Right forelimb (tissue), 1 donor: ENCODE measurements at places on chromosomes 16 and 17.

GRCh38 chr17:32398946-32399345, 45.4 kb upstream of the PSMD11 start:
- no peak for DNase-seq

DNA sequence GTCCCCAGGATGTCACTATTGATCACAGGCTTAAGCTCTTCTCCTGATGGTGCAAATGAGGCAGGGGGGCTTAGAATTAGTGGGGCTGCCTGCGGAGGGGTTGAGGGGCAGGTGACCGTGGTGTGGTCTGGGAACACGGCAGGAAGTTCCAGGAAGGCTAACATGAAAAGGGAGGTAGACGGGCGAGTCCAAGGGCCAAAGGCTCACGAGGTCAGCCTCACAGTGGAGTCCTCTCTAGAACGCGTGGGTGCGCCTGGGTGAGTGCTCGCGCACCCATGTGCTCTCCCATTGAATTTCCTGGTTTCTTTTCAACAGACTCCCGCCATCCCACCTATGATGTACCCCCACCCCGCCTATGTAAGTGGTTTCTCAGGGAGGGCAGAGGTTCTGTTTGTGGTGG, 15.2 kb downstream of the LGALS9 start:
- no peak for DNase-seq

DNA sequence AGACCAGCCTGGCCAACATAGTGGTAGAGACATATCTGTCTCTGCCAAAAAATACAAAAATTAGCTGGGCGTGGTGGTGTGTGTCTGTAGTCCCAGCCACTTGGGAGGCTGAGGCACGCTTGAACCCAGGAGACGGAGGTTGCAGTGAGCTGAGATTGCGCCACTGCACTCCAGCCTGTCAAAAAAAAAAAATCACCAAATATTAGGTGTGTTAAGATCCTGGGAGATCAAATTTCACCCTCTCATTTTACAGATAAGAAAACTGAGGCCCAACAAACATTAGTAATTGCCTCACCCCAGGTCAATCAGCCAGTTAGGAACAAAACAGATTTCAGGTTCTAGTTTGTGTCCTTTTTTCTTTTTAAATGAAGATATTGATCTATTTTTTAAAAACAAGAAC, 116.7 kb downstream of the MSI2 start:
- no peak for DNase-seq

- no peak for DNase-seq
These were observed 20.3 kb downstream of the CHMP6 start for GRCh38 chr17:81011951-81012350.

- no peak for DNase-seq
These were observed 266.6 kb upstream of the EEF2KMT start for GRCh38 chr16:5364186-5364585.

DNA sequence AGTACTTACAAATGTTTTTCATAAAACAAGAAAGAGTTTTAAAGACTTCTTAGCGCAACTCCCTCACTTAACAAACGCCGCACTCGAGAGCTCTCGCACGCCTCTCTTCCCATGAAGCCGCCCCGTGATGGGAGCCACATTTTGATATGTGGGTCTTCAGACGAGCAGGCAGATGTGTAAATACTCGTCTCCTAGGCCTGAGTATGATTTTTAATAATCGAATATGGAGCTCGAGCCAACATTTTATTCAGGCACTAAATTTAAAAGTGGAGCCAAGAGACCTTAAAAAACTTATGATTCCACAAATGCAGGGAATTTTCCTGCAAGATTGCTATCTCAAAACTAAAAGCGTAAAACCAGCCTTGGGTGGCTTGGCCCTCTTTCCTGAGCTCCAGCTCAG, 55.4 kb downstream of the IRX6 start:
- DNase-seq, result no peak

DNA sequence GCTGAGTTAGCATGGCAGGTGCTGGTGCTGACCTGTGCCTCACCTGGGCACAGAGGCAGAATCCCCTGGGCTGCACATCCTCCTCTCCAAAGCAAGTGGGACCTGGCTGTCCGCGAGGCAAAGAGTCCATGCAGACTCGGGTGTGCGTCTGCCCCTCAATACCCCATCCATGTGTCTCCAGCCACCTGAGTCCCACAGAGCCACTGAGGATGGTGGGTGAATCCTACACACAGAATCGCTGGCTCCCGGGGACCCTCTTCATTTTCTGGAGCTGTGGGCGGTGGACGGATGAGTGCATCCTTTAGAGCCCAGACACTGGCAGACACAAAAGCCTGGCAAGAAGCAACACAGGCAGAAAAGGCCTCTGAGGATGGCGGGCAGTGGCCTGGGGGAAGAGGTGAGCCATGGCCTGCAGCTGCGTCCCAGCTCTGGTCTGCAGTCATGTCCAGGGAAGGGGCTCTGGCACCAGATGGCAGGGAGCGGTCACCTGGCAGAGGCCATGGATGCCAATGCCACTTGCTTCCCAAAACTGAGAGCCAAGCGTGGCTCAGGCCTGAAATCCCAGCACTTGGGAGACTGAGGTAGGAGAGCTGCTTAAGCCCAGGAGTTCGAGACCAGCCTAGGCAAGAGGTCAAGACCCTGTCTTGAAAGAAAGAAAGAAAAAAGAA, 29.9 kb downstream of the AXIN1 start:
- no peak for DNase-seq

DNA sequence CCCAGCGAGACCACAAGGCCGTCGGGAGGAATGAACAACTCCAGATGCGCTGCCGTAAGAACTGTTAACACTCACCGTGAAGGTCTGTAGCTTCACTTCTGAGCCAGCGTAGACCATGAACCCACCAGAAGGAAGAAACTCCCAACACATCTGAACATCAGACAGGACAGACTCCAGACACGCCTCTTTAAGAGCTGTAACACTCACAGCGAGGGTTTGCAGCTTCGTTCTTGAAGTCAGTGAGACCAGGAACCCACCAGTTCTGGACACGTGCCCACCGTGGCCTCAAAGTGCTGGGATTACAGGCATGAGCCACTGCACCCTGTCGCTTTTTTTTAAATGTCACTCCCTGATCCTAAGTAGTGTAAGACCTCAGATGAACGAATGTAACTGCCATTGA, 17.3 kb downstream of the KPNA2 start:
- no peak for DNase-seq

GRCh38 chr17:50453901-50454300, 14.8 kb downstream of the CHAD start:
- DNase-seq, result no peak

GRCh38 chr16:22174642-22175041, 12.3 kb downstream of the SDR42E2 start:
- no peak for DNase-seq

DNA sequence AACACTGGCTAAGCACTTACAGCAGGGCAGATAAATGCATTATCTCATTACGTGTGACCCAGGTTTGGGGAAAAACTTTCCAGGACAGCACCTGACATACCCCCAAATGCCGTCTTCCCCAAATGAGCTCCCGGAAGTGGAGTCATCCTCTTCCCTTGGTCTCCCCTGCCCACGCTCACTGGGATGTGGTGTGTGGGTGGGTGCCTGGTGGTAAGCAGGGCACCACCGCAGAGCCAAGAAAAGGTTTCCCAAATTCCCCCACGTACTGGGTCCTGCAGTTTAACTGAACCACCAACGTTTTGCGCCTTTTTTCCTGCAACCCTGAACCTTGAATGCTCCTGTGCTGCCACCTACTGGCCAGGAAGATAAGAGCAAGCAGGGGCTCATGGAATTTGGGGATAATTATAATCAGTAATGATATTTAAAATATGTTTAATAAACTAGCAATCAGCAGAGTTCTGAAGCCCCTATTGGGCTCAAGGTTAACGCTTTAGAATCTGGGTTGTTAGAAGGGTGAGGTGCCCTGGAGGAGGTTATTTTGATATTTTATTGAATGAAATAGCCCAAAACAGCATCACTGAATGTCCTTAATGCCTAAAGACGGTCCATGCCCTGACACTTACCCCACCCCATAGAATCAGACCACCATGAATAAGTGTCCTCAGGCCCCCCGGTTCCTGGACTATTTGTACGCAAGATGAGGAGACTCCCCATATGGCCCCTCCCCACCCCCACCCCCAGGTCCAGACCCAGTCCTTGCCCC, 8.0 kb downstream of the SPPL2C start:
- peak; percentile 62 for DNase-seq

DNA sequence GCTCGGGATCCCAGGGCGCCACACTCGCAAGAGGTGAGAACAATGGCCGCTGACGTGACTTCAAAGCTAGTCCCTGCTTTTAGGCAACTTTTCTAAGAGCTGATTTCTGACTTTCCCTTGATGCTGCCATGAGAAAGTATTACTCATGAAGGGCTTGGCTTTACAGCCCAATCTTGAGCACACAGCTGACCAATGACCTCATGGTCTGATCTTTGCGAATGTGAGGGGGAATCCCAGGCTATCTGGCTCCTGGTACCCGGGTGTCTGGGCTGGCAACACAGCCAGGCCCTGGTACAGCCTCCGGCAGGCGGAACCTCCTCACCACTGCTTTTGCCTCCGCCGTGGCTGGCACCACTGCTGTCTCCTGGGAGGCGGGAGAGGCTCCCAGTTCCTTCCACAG, 17.5 kb downstream of the NDUFAF8 start:
- DNase-seq, result no peak

- no peak for DNase-seq
These were observed 25.8 kb downstream of the WWP2 start for GRCh38 chr16:69787883-69788282.

GRCh38 chr17:37160944-37161343, 212.2 kb downstream of the AATF start:
- no peak for DNase-seq

DNA sequence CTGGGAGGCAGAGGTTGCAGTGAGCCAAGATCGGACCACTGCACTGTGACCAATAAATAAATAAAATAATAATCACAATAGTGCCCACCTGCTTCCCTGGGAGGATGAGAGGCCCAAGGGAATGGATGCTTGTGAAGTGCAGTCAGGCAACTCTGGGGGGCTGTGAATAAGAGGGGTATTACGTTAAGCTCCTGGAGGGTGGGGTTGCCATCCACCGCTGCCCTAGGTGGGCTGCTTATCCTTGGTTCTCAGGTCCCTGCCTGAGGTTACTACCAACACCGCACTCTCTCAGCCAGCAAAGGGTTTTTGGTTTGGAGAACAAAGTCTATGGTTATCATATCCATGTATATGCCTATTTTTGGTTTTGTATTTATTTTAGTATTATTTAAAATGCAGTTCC, 48.6 kb upstream of the CBFA2T3 start:
- no peak for DNase-seq

GRCh38 chr17:80191865-80192661, 22.2 kb downstream of the CARD14 start:
- DNase-seq, result peak; percentile 61

- DNase-seq, result no peak
These were observed 24.6 kb upstream of the SLC5A11 start for GRCh38 chr16:24821129-24821528.

DNA sequence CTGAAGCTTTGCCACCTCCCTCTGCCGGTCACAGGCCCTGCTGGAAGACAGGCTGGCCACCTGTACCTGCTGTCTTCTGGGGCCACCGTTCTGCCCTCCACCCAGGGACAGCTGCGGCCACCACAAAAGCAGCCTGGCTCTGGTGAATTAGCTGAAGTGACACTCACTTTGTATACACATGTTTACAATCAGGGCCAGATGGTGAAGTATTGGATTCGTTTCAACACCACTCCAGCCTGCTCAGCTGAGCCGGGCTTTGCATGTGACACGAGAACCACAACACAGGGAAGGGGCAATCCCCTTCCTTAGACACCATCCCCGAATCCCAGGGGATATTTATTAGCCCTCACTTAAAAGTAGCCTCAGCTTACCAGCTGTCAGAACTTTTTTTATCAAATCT, 191.5 kb upstream of the RPL38 start:
- no peak for DNase-seq

- DNase-seq, result no peak
These were observed 22.0 kb downstream of the UBN1 start for GRCh38 chr16:4869147-4869805.

DNA sequence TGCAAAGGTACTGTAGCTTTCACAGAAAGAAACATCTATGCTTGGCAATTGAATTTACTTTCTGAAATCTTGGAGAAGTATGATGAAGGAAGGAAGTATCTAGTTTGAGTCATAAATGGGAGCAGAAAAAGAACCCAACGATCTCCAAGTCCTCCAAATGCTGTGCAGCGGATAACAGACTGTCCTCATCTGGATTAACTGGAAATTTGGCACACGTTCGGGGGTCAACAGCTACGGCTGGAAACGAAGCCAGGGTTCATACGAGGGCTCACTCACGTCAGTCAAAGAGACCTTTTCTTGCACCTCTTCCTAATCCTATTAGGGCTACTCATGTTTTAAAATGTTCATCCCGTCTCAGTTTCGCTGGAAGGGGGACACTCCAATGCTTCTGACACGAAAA, 152.0 kb downstream of the ZFHX3 start:
- no peak for DNase-seq

- no peak for DNase-seq
These were observed 11.3 kb upstream of the PDXDC1 start for GRCh38 chr16:14963281-14964173.

DNA sequence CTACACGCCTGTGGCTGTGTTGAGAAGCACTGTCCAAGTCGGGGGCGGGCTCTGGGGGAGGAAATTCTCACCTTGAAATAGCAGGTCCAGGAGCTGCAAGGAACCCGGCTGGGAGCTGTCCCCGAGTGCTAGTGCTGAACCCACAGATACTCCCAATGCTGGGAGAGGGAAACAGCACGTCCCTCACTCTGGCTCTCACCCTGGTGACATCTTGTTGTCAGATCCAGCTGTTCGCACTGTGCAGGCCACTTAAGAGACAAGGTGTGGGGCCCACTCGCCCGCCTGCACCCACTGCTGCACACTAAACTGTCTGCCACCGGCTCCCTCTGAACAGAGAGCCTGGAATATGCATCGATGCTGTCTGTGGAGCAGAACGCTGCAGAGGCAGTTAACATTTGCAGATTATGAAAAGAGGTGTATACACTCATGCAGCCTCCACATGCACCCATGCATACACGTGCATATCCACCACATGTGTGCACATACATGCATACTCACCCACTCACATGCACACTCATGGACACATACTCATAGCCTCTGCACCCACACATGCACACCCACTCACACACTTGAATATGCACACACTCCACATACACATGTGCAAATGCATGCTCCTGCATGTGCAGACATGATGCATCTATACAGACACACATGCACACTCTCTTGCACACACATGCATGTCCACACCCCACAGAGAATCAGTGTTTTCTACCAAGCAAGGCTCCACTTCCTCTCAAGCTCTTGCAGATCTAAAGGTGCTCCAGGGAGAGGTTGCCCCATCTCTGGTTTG, 42.0 kb downstream of the MGAT5B start:
- DNase-seq, result peak; percentile 79

- no peak for DNase-seq
These were observed 20.2 kb downstream of the FBXO39 start for GRCh38 chr17:6796017-6796886.

DNA sequence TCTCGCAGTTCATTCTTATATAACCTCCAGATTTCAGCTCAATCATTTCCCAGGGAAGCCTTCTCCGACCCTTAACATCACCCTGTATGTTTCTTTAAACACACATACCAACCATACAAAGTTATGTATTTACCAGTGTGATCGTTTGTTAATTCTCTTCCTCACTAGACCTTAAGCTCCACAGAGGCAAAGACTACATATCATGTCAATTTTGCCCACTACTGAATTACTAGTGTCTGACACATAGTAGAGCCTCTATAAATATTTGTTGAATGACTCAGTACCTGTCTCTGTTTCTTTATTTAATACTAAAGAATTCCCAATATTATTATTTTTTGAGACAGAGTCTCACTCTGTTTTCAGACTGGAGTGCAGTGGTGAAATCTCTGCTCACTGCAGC, 137.2 kb downstream of the SHISA9 start:
- DNase-seq, result no peak
